Uterus (tissue), 4 donors: ENCODE measurements at places on chromosomes 3 and 15.

- DNase-seq = no peak
- H3K36me3 ChIP-seq = no peaks in the 10 kb centered on the region
- no peak overlapping the region for H3K4me3 ChIP-seq
- no peak overlapping the region for H3K27ac ChIP-seq
- no peaks in the 10 kb centered on the region for H3K27me3 ChIP-seq
Measured at GRCh38 chr3:62586356-62586755, 213.0 kb upstream of the FEZF2 start.

- no peaks in the 10 kb centered on the region for H3K36me3 ChIP-seq
- no peaks in the 10 kb centered on the region for H3K4me1 ChIP-seq
- no peak for DNase-seq
Measured at GRCh38 chr3:192482809-192483208, 244.5 kb downstream of the FGF12 start.

GRCh38 chr3:57726397-57726796 is 29.7 kb upstream of the SLMAP start:
- H3K36me3 ChIP-seq = no peaks in the 10 kb centered on the region
- H3K4me3 ChIP-seq = no peak overlapping the region
- no peaks in the 10 kb centered on the region for H3K4me1 ChIP-seq
- no peak for DNase-seq
- no peak overlapping the region for H3K27ac ChIP-seq
- H3K27me3 ChIP-seq = no peaks in the 10 kb centered on the region

GRCh38 chr3:47365213-47366153 is 15.3 kb upstream of the PTPN23 start:
- H3K4me3 ChIP-seq = no peak overlapping the region
- no peak for DNase-seq
- no peak overlapping the region for H3K27ac ChIP-seq

GRCh38 chr15:84985158-84985557 is 3.5 kb downstream of the PDE8A start:
- no peak overlapping the region for H3K27ac ChIP-seq
- H3K4me3 ChIP-seq = no peak overlapping the region
- H3K27me3 ChIP-seq = no peaks in the 10 kb centered on the region
- H3K4me1 ChIP-seq = no peaks in the 10 kb centered on the region
- H3K36me3 ChIP-seq = no peaks in the 10 kb centered on the region

DNA sequence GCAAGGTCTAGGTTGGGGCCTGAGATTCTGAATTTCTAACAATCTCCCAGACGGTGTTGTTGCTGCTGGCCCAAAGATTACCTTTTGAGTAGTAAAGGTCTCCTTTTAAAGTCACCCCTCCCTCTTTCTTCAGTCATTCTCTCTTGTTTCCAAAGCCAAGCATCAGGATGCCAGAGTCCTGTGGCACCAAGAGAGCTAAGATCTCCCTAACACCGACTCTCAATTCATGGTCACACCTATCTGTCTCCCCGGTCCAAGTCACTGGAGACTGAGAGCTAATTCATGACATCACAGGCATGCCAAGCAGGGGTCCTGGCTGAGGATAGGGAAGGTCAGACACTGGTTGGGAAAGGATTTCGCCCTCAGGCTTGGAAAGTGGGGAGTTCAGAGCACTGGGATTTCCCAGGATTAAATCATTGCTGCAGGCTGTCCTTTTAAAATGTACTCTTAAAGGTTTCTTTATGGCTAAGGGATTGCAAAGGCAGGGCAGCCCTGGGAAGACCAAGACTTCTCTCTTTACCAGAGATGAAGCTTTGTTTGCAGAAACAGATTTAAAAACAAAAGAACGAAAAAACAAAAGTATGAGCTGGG is 7.3 kb downstream of the SHOX2 start:
- H3K4me3 ChIP-seq = no peak overlapping the region
- H3K4me1 ChIP-seq = peaks cover 11% of the 10 kb centered on the region
- no peaks in the 10 kb centered on the region for H3K36me3 ChIP-seq
- H3K27ac ChIP-seq = no peak overlapping the region
- no peak for DNase-seq
- H3K27me3 ChIP-seq = peaks cover 100% of the 10 kb centered on the region

GRCh38 chr3:13391308-13391707 is 28.8 kb downstream of the NUP210 start:
- no peak overlapping the region for H3K4me3 ChIP-seq
- no peak for DNase-seq
- H3K36me3 ChIP-seq = no peaks in the 10 kb centered on the region
- H3K27me3 ChIP-seq = no peaks in the 10 kb centered on the region

DNA sequence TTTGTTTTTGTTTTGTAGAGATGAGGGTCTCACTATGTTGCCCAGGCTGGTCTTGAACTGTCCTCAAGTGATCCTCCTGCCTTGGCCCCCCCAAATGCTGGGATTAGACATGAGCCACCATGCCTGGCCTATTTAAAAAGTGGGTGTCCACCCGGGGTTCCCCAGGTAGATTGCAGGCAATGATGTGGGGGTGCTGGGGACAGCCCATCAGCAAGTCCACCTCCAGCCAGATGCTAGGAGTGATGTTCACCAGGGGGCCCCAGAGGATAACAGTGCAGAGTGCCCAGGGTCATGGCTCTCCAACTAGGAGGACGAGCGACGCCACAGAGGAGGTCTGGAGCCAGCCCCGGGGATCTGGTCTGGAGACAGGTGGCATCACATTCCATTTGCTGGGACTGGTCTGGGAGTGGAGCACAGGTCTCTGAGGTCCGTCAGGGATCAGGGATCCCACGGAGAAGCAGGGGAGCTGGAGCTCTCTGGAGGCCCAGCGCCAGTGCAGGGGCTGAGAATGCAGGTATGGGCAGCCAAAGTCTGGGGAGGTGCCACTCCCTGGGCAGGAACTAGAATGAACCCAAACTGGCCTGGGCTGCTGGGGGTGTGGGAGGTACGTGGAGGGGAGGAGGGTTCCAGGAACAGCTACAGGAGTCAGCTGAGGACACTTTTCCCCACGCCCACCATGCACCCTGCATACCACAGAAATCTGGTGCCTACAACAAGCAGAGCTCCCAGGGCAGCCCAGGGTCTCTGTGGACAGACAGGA is 51.2 kb upstream of the PCSK6 start:
- no peaks in the 10 kb centered on the region for H3K27me3 ChIP-seq
- no peak for DNase-seq
- H3K4me3 ChIP-seq = no peak overlapping the region
- H3K4me1 ChIP-seq = no peaks in the 10 kb centered on the region

DNA sequence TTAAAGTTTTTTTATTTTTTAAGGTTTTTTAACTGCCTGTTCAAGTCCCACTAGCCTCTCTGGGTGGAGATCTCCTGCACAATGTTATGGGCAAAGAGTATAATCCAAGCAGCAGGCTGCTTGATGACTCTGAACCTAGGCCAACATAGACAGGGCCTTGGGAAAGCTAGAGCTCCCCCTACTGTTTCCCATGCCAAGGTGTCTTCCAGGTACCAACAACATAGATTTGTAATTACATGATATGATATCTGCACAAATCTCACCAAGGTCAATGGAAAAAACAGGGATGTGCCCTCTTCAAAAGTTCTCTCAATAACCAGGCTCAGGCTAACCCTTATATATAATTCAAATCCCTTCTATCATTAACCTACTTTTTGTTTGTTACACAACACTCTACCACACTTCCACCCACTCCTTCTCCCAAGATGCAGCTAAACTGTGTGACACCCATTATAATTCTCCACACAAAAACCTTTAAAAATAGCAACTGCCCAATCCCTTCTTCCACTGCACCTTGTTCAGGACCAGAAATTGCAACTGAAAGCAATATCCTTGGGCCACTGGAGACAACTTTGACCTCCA is 43.8 kb downstream of the RBM15B start:
- H3K4me3 ChIP-seq = no peak overlapping the region
- no peak overlapping the region for H3K27ac ChIP-seq
- H3K4me1 ChIP-seq = no peaks in the 10 kb centered on the region
- DNase-seq = peak; percentile 18
- no peaks in the 10 kb centered on the region for H3K36me3 ChIP-seq

DNA sequence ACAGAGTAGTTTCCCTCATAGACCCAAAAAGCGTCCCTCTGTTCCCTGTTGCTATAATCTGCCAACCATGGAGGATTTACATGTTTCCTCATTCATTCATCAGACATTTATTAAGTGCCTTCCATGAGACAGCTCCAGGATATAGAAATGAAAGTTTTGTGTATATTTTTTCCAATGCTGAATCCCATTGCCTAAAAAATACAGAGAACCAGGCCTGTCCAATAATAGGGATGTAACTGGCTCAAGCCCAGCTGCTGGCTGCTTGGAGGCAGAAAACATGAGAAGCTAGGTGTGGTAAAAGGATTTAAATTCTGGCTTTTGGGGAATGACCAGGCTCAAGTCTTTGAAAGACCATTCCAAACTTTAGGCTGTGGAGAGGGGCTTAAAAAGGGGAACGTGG is 41.5 kb downstream of the RARB start:
- DNase-seq = peak; percentile 61
- no peak overlapping the region for H3K4me3 ChIP-seq
- no peaks in the 10 kb centered on the region for H3K36me3 ChIP-seq
- H3K4me1 ChIP-seq = no peaks in the 10 kb centered on the region
- H3K27me3 ChIP-seq = no peaks in the 10 kb centered on the region
- peak overlapping the region; percentile 83 for H3K27ac ChIP-seq

GRCh38 chr3:124019291-124019690 is 27.4 kb upstream of the ROPN1 start:
- no peak overlapping the region for H3K4me3 ChIP-seq
- H3K27ac ChIP-seq = no peak overlapping the region
- no peaks in the 10 kb centered on the region for H3K27me3 ChIP-seq
- H3K36me3 ChIP-seq = no peaks in the 10 kb centered on the region

- no peak for DNase-seq
- H3K27me3 ChIP-seq = no peaks in the 10 kb centered on the region
- no peaks in the 10 kb centered on the region for H3K4me1 ChIP-seq
- no peak overlapping the region for H3K4me3 ChIP-seq
- H3K36me3 ChIP-seq = no peaks in the 10 kb centered on the region
- peak overlapping the region; percentile 70 for H3K27ac ChIP-seq
Measured at GRCh38 chr15:64443747-64444621, 16.4 kb upstream of the ZNF609 start.

- H3K36me3 ChIP-seq = no peaks in the 10 kb centered on the region
- no peaks in the 10 kb centered on the region for H3K4me1 ChIP-seq
- no peak overlapping the region for H3K27ac ChIP-seq
- no peak for DNase-seq
- H3K4me3 ChIP-seq = no peak overlapping the region
Measured at GRCh38 chr3:132318451-132318850, 1.2 kb downstream of the ACP3 start.

- no peak overlapping the region for H3K4me3 ChIP-seq
- no peaks in the 10 kb centered on the region for H3K27me3 ChIP-seq
- DNase-seq = no peak
- no peaks in the 10 kb centered on the region for H3K4me1 ChIP-seq
Measured at GRCh38 chr15:65233696-65234095, 22.4 kb upstream of the CILP start.

GRCh38 chr3:193825617-193826016 is 232.6 kb downstream of the OPA1 start:
- no peaks in the 10 kb centered on the region for H3K36me3 ChIP-seq
- no peaks in the 10 kb centered on the region for H3K27me3 ChIP-seq
- H3K4me3 ChIP-seq = no peak overlapping the region
- no peak for DNase-seq
- H3K27ac ChIP-seq = no peak overlapping the region

DNA sequence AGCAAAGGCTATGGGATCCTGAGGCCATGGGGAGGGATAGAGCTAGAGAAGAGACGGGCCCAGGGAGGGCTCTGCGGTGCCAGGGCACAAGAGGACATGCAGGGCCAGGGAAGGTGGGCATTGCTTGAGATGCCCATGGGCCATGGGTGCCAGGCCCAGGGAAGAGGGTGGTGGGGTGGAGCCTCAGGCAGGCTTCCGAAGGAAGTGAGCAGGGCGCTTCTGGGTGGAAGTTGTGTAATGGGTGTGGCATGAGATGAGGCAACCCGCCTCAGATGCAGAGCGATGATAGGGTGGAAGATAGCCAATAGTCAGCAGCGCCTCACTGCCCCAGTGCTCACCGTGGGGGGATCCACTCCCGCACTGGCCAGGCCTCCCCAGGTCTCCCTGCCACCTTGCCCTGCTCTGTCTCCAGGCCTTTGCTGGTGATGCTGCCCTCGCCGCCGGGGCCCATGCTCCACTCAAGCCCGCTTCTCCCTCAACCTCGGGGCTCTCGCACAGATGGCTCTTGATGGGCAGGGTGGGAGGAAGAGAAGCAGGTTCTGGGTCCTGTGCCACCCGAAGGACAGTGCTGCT is 51.4 kb downstream of the DNAJB8 start:
- no peak for DNase-seq
- H3K27ac ChIP-seq = no peak overlapping the region

DNA sequence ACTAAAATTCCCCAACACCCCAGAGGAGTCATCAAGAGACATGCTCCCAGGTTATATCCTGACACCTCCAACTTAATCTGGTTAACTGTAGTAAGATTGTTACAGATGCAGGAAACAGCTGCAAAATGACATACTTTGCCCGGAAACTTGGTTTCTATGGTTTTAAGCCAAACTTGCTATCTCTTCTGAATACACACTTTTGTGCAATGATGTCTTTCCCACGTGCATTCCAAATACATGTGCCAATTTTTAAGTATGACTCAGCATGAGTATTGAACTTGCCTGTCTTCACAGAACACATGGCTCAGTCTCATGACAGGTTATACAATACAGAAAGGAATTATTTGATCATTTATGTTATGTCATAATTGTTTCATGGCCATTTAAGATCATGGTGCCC is 207.0 kb upstream of the DCBLD2 start:
- no peak for DNase-seq
- no peak overlapping the region for H3K4me3 ChIP-seq
- H3K4me1 ChIP-seq = no peaks in the 10 kb centered on the region
- no peaks in the 10 kb centered on the region for H3K27me3 ChIP-seq
- H3K36me3 ChIP-seq = no peaks in the 10 kb centered on the region
